ENCODE measurements at places on chromosomes 13 and 19.

- DNase-seq, result no peak
Measured at GRCh38 chr19:47417746-47418691, 1.3 kb downstream of the MEIS3 start.

DNA sequence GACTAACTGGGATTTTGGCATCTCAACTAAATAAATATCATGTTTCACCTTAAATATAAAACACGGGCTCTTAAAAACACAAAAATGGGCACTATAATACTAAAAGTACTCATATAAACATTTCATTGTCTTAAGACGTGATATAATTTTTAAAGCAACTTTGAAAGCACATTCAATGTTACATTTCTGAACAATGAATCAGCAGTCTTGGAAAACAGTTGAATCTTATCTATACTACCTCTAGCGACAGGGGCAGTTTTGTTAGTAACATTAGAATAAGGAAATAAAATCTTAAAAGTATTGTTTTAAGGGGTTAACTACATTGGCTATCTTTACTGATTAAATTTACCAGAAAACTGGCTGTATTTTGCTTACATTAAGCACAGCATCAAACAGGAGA, 156.9 kb downstream of the UGGT2 start:
- no peak for DNase-seq

GRCh38 chr13:73259061-73260017, 200.5 kb downstream of the KLF5 start:
- DNase-seq, result no peak

DNA sequence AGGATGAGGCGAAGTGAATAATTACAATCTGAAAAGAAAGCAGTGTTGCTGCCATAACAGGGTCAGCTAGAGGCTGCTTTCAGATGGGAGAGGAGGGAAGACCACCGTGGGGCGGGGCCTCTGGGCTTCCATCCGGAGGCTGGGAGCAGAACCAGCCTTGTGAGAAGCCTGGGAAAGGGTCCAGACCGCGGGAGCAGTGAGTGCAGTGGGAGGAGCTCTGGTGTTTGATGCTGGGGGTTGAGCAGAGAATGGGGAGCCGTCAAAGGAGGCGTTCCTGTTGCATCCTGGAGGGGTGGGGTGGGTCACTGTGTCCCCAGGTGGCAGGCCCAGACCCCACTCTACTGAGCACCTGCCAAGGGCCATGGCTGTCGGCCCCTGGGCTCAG, 18.1 kb downstream of the NKPD1 start:
- no peak for DNase-seq

GRCh38 chr13:94209117-94209516, 270.4 kb downstream of the DCT start:
- no peak for DNase-seq

- no peak for DNase-seq
Measured at GRCh38 chr13:34214686-34215085, 396.7 kb downstream of the RFC3 start.

DNA sequence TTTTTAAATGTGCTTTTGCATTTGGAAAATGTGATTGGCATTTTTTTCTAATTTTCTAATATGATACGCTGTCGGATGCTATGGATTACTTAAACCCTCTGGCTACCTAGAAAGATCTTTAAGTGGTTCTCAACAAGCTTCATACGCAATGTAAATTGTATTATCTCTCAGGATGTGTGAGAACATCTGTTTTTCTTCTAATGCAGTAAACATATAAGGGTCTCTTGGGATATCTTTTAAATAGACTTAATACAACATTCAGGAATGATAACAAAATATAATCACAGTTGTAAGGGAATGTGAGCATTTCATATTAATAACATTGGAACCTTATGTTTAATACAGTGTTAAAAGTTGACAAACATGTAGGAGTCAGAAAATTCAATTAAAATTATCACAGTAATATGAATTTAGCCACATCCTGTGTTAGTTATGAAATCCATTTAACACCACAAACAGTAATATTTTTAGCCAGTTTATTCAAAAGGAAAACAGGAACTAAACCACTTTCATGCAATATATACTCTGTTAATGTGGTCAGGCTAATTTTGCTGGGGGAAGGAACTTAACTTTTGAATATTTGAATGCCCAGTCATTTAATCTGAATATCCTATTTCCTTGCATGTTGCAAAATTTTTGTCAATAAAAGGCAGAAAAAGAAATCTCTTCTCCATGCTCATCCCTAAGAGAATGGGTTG, 15.0 kb upstream of the ALOX5AP start:
- DNase-seq, result no peak

All from Right ventricle myocardium inferior (tissue), 1 donor.